Glutamatergic neuron (in vitro differentiated cells): ENCODE measurements at places on chromosomes 13 and 19.

DNA sequence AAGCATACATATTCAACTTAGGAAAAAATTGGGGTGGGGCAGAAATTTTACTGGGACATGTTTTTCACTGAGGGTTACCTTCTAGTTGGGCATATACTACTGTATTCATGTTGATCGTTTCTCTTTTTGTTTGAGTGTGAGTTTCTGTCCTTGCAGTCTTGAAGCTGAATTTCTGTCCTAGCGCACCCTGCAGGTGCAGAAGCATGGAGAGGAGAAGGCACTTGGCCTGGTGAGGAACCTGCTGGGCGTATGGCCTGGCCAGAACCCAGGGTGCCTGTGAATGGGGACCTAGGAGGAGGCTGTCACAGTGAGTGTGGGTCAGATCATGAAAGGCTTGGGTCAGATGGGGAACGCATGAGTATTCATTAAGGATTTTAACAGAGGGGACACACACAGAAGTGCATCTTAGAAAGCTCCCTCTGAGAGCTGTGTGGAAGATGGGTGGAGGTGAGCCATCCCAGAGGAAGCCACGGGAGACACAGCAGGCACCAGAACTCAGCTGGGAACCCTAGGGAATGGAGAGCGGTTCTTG lies 36.8 kb downstream of the SERP2 start:
- no peak for DNase-seq

DNA sequence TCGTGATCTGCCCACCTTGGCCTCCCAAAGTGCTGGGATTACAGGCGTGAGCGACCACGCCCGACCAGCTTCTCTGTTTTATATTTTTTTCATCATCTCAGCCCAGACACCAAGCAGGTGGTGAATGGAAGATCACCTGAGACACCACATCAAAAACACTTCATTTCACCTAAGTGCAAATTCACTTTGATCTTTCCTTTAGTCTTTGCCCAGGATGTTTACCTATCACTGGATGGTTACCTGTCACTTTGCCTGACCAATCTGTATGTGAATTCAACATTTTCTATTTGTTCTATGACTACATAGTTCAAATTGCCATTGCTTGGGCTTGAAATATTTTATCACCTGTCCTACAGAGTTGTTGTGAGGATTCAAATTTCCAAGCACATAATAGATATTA lies 65.7 kb downstream of the PAN3 start:
- DNase-seq, result no peak

GRCh38 chr13:25992076-25992475 lies 59.7 kb downstream of the SHISA2 start:
- DNase-seq, result no peak

- DNase-seq, result no peak
These were observed 28.6 kb downstream of the MARK4 start for GRCh38 chr19:45279587-45280192.

DNA sequence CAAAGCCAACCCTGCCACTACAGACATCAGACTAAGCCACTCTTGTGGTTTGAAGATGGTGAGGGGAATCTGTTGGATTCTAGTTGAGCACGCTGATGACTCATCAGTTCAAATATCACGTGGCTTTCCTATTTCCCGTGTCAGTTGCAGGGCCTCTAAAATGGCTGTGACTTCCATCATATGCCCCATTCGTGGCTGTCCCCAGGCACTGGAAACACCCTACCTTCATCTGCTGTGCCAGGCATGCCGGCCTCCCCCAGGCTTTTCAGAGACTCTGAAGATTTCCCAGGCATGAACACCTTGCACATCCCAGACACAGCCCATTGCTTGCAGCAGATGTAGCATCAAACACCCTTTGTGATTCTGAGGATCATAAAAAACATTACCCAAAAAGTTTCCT lies 659.9 kb downstream of the UQCRFS1 start:
- DNase-seq, result no peak

- no peak for DNase-seq
These were observed 161.1 kb upstream of the PCDH17 start for GRCh38 chr13:57470491-57470890.

DNA sequence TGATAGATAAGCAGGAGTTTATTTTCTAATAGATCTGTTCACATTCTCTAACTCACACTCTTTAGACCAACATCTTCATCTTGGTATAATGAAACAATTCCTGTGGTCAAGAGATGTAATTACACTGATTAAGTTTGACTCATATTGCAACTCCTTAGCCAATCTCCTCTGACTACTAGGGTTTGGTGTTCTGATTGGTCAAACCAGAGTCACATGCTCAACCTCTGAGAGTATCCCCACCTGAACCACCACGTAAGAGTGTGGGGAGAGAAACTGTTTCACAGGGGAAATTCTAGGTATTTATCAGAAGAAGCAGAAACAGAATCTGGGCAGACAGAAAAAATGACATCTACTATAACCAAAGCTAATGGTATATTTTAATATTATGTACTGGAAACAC lies 42.4 kb downstream of the UQCRFS1 start:
- no peak for DNase-seq

DNA sequence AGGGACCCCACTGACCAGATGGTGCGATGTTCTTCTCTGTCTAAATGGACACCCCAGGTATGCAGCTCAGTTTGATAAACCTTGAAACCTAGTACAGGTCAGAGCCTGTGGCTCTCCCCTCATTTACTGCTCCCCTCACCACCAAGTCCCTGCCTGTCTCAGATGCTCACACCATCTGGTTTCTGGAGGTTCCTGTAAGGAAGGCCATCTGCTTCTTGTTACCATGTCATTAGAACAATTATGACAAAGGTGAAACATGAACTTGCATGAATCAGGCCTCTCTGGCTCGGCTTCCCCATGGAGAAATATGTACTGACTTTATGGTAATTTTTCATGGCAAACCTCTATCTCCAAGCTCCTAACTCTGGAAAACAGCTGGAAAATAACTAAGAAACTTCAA lies 965.7 kb downstream of the UQCRFS1 start:
- no peak for DNase-seq

GRCh38 chr13:24747248-24748060 lies 16.5 kb upstream of the RNF17 start:
- peak; percentile 65 for DNase-seq

- DNase-seq, result no peak
These were observed 18.3 kb downstream of the IL12RB1 start for GRCh38 chr19:18068395-18068794.

GRCh38 chr13:92767468-92767867 lies 459.1 kb upstream of the GPC6 start:
- DNase-seq, result no peak

DNA sequence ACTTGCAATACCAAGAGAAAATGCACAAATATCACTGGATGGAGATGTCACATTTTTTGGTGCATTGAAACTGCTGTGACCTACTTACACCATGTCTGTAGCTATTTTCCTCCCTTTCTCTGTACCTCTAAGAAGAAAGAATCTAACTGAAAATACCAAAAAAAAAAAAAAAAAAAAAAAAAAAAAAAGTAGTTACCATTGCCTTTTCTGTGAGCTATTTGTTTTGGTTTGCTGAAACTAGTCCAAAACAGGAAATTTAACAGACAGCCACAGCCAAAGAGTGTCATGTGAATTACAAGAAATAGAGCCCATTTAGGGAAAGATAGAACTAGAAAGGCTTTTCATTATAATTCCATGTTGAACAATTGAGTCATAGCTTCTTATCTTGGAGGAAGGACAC lies 37.3 kb downstream of the TNFSF13B start:
- DNase-seq, result no peak

DNA sequence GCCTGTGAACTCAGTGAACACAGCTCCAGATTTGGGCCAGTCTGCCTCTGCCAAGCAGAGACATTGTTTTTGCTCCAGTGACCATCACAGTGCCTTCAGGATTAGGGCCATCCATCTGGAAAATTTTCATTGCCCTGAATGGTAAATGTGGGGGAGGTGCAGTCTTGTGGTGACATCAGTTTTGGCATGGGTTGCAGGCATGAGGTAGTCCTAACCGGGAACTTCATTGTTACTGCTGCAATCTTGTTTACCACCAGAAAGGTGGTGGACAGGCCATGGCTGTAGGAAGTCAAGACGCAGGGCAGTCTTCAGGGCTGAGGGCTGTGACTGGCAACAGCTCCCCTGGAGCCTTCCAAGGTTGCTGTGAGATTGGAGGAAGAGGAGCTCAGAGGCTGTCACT lies 55.2 kb downstream of the SPATA13 start:
- DNase-seq, result no peak

GRCh38 chr19:33388231-33388724 lies 14.8 kb downstream of the CEBPG start:
- DNase-seq, result no peak

GRCh38 chr13:24911133-24911908 lies 147.4 kb downstream of the RNF17 start:
- DNase-seq, result no peak

DNA sequence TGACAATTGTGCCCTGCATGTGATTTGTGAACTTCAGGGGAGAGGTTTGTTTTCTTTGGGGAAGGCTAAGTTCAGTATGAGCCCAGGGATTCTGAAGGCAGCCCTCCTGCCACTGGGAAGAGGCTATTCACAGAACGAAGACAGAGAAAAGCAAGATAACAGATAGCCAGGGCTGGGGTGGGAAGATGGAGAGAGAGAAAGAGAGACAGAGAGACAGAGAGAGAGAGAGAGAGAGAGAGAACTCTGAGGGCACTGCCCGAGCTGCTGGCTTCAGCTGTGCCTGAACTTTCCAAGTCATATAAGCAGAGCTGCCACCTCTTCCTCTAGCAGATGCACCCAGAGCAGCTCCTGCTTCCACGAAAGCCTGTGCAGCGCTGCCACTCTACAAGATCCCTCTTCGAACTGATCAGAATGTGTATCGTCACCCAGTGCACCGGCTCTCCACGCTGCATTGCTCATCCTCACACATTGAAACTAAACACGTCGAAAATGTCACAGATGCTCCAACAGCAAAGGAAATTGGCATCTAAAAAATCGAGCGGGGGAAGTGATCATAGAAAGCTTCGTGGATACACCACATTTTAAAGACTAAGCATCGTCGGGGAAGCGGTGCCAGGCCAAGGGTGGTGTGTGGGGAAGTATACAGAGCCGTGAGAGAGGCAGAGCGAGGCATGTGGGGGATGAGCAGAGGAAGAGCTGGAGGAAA lies 81.8 kb upstream of the SIAH3 start:
- DNase-seq, result no peak

GRCh38 chr13:95676105-95676761 lies 706 bp upstream of the DNAJC3 start:
- no peak for DNase-seq

DNA sequence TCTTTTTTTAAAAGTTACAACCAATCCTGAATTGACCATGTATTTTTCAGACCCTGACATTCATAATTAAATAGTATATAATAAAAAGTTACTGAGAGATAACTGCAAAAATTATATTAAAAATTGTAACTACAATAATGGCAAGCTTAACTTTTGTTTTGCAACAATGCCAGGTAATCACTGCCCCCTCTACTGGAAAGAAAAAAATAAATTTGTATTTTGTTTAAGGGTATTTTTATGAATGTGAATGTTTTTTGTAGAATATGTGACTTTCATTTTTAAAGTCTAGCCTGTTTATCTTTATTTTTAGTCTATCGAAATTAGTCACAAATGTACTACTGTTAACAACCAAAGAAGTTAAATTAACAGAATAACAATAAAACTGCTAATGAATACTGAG lies 21.7 kb downstream of the MRPS31 start:
- DNase-seq, result no peak

DNA sequence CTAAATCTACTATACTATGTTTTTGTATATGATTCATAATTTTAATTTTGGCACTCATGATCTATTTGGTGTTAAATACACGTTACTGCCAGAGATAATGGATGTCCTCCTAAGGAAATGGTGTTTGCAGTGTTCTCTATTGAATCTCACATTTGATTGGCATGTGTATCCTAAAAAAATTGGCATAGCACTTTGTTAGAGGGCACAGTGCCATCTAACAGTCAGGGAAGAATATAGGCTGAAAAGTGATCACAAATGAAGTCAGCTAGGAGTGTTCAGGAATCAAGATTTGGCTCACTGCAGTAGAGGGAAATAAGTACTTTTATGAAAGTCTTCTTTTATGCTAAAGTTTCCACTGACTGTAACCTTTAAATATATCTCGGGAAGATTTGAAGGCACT lies 624.6 kb downstream of the GPC6 start:
- DNase-seq, result no peak

DNA sequence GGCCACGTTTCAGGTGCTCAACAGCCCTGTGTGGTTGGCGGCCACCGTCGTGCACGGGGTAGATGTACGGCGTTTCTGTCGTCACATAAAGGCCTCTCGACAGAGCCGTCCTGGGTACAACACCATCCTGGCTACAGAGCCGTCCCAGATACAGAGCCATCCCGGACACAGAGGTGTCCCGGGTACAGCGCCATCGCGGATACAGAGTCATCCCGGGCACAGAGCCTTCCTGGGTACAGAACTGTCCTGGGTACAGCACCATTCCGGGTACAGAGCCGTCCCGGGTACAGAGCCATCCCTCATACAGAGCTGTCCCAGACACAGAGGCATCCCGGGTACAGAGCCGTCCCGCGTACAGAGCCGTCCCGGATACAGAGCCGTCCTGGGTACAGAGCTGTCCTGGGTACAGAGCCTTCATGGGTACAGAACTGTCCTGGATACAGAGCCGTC lies 222.7 kb upstream of the SOX1 start:
- DNase-seq, result no peak
